CD4-positive, alpha-beta T cell treated with Interleukin-15 for 4 hours (primary cell): ENCODE measurements at places on chromosomes 2 and 18.

DNA sequence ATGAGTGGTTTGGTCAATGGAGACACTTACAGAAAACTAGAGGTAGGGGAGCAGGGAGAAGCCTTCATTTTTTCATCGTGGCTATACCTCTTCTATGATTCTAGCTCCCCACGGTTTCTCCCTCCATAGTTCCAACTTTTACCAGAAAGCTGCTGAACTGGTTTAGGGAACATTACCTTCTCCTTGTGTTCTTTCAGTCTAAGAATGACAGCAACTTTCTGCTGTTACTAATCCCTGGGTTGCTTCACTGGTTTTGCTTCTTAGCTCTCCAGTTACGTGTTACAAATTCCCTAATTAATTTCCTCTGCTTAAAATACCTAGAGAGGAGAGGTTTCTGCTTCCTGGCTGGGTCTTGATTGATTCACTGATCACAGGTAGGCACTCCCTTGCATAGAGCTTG, 499.9 kb downstream of the SLC4A3 start:
- DNase-seq: no peak

GRCh38 chr2:185811580-185811979, 73.0 kb downstream of the FSIP2 start:
- no peak for DNase-seq

GRCh38 chr18:45619062-45619825, 4.0 kb downstream of the SLC14A2 start:
- DNase-seq: no peak

DNA sequence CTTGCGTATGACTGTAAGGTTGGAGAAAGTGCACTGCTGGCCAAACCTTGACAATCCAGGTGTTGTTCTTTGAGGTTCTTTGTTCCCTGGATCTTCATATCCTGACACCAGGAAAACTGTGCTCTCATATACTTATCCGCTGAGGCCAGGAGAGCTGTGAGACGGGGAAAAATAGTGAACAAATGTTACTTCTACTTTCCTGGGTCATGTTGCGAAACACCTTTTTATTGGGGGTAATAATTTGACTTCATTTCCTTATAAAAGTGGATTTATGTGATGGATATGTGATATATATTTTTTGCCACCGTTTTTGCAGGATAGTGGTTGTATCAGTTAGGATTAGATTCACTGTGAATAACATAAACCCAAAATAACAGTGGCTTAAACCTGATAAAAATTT, 336.1 kb downstream of the OSR1 start:
- DNase-seq: no peak

DNA sequence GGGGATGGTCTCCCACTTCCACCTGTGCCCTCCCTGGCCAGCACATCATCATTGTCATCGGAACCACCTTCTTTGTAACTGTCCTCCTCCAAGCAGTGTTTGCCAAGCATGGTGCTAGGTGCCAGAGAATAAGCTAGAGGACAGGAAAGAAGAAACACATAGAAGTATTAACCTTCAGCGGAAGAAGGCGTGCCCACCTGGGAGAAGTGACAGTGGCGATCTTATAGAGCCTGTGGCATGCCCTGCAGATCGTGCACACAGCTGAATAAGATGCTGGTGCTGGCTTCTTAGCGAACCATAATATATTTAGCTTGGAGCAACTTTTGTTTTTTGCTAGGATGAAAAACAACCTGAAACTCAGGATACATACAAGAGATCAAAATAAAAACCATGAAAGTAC, 148.0 kb downstream of the FAM210A start:
- no peak for DNase-seq
